Caco-2 (cell line): ENCODE measurements at places on chromosomes 6 and 20.

DNA sequence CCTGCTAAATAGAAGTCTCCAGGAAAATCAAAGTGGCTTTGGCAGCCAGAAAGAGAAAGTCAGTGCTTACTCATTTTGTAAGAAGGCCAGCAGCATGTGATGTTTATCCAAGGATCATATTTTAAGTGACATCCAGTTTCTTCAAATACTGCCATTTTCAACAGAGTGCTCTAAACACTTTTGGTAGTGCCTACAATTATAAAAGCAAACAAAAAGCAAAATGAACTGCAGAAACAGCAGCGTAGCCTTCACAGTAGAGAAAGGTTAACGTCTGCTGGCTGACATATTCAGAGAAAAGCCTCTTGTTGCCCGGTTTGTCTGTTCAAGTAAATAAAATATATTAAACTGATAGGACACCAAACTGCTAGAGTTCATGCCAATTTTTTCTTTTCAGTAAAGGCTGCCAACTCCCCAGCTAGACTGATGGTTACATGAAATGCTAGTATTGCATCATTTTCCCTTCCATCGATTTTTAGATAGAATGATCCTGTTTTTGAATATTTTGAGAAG is 705.7 kb upstream of the SLC35B3 start:
- DNase-seq = no peak
- no peak overlapping the region for H3K27ac ChIP-seq
- no peak overlapping the region for H3K4me3 ChIP-seq
- no peaks in the 10 kb centered on the region; the same call in 1 of the 2 replicates for H3K4me1 ChIP-seq
- no peaks in the 10 kb centered on the region for H3K36me3 ChIP-seq

GRCh38 chr20:61736001-61736635 is 329.6 kb downstream of the TAF4 start:
- H3K4me3 ChIP-seq = no peak overlapping the region
- DNase-seq = no peak
- no peaks in the 10 kb centered on the region for H3K36me3 ChIP-seq

DNA sequence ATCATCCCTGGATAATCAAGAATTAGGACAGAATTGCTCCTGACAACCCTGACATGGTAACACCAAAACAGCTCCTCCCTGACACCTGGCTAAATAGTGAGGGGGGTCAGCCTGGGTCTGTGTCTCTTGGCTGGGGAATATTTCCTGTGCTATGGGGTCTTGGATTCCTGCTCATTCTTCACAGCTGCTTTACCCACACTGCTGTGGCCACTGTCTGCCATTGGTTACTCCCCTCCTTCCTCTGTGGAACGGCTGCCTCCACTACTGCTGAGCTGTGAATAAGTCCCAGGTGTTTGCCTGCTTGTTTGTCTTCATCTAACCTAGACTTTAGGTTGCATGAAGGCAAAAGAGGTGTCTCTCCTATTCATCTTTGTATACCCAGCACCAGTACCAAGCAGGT is 33.9 kb upstream of the TXLNB start:
- H3K27ac ChIP-seq = no peak overlapping the region
- no peaks in the 10 kb centered on the region for H3K36me3 ChIP-seq
- no peaks in the 10 kb centered on the region for H3K27me3 ChIP-seq

GRCh38 chr6:17179530-17180073 is 77.8 kb downstream of the STMND1 start:
- H3K27ac ChIP-seq = no peak overlapping the region
- H3K4me3 ChIP-seq = no peak overlapping the region
- H3K36me3 ChIP-seq = no peaks in the 10 kb centered on the region
- no peaks in the 10 kb centered on the region for H3K4me1 ChIP-seq
- no peaks in the 10 kb centered on the region for H3K27me3 ChIP-seq
- DNase-seq = no peak

DNA sequence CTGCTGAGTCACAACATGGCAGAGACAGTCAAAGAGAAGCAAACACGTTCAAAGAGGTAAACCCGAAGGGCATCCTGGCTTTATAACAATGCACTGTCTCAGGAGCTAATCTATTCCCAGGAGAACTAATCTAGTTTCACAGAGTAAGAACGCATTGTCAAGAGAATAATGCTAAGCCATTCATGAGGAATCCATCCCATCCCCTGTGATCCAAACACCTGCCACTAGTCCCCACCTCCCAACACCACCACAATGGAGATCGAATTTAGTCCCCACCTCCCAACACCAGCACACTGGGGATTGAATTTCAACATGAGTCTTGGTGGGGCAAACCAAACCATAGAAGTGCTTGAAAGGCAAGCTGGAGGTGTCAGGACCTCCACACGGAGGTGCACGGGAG is 231.5 kb upstream of the ID4 start:
- no peak overlapping the region for H3K4me3 ChIP-seq
- H3K4me1 ChIP-seq = no peaks in the 10 kb centered on the region
- H3K27me3 ChIP-seq = no peaks in the 10 kb centered on the region
- no peaks in the 10 kb centered on the region for H3K36me3 ChIP-seq
- DNase-seq = no peak

GRCh38 chr6:101490857-101491256 is 97.3 kb downstream of the GRIK2 start:
- no peak overlapping the region for H3K4me3 ChIP-seq
- DNase-seq = no peak
- H3K27ac ChIP-seq = no peak overlapping the region
- H3K4me1 ChIP-seq = peaks cover 14% of the 10 kb centered on the region

DNA sequence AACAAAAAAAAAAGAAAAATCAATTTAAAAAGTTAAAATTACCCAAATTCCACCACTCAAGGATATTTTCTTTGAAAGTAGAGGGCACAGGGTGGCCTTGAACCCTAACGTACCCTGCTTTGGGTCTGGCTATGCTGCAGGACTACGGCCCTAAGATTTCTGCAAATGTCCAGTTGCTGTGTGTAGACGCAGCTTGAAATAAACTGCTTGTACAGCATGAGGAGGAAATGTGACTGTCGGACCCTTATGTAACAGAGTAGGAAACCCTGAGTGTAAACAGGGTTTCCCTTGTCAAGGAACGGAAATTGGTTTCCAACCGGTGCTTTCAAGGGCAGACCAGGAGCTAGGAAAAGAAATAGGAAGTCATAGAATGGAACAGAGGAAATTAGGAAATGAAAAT is 60.7 kb upstream of the SHLD1 start:
- DNase-seq = no peak
- H3K27me3 ChIP-seq = no peaks in the 10 kb centered on the region; the same call in 1 of the 2 replicates
- H3K4me3 ChIP-seq = no peak overlapping the region
- H3K4me1 ChIP-seq = no peaks in the 10 kb centered on the region

- no peaks in the 10 kb centered on the region for H3K36me3 ChIP-seq
- no peak overlapping the region for H3K4me3 ChIP-seq
- H3K4me1 ChIP-seq = no peaks in the 10 kb centered on the region
- no peaks in the 10 kb centered on the region for H3K27me3 ChIP-seq
These were observed 24.5 kb downstream of the SIRPB1 start for GRCh38 chr20:1595333-1595732.

DNA sequence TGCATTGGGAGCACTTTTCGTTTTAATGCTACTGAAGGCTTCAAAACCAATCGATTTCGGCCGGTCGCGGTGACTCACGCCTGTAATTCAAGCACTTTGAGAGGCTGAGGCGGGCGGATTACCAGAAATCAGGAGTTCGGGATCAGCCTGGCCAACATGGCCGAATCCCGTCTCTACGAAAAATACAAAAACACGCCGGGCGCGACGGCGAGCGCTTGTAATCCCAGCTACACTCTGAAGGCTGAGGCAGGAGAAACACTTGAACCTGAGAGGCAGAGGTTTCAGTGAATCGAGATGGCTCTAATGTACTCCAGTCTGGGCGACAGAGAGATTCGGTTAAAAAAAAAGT is 58.4 kb downstream of the TRIM38 start:
- DNase-seq = peak; percentile 73
- H3K4me3 ChIP-seq = peak overlapping the region; percentile 87
- H3K27ac ChIP-seq = peak overlapping the region; percentile 87
- no peaks in the 10 kb centered on the region for H3K27me3 ChIP-seq
- H3K4me1 ChIP-seq = peaks cover 14% of the 10 kb centered on the region
- H3K36me3 ChIP-seq = no peaks in the 10 kb centered on the region

DNA sequence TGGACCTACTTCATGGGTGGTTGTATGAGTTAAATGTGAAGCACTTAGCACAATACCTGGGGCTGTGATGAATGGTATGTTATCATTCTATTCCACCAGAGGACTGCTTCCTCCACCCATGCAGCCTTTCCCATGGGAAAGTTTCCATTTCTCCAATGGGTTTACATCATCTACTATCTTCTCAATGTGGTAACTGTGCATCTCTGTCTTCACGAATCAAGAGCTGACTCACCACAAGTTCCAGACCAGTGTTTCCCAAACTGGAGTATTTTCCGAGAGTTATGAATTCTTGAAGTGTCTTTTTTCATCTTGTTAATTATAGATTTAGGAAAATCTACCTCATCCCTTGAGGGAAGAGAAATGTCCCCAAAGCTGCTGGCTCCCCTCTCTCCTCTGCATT is 182.8 kb downstream of the UNC5CL start:
- no peaks in the 10 kb centered on the region for H3K27me3 ChIP-seq
- DNase-seq = no peak
- no peaks in the 10 kb centered on the region for H3K36me3 ChIP-seq
- no peak overlapping the region for H3K27ac ChIP-seq
- no peak overlapping the region for H3K4me3 ChIP-seq
- H3K4me1 ChIP-seq = no peaks in the 10 kb centered on the region

DNA sequence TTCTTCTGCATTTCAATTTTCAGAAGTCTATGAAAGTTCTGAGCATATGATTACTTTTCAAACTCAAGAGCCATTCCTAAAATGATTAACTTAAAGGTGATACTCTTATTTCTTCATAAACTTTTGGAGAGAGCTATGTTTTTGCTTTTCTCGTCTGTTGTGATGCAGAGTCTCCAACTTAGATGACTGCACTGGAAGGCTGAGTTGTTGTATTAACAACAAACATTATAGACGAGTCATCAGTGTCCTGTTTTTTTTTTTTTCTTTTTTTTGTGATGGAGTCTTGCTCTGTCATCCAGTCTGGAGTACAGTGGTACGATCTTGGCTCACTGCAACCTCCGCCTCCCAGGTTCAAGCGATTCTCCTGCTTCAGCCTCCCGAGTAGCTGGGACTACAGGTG is 101.9 kb downstream of the CD109 start:
- DNase-seq = no peak
- no peaks in the 10 kb centered on the region for H3K36me3 ChIP-seq
- H3K27ac ChIP-seq = no peak overlapping the region
- H3K4me3 ChIP-seq = no peak overlapping the region

DNA sequence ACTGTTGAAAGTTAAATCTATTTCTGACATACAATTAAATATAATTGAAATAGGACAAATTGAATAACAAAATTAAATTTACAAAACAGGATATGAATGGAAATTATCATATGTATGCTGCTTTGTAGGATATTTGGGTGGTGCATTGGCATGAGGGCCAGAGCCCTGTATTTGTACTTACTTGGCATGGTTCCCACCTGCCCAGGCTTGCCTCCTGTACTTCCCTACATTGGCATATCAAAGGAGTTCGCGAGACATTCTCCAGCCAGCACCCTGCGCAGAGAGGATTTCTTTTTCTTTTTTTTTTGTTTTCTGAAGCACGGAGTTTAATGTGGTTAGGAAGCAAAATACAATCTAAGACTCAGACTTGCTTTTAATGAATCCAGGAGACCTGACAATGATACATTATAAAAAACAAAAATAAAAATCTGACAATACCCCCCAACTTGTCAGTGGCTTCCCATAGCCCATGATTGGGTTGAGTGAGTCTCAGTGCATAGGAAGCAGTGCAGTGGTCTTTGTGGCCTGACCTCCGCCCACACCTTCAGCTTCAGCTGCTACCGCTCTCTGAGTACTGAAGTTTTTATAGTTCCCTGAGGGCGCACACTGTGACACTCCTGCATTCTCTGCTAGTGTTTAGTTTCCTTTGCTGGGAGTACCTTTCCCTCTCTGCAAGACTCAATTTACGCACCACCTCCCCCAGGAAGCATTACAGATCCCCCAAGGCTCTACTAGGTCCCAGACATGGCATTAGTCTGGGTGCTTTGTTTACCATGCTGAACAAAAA is 440.8 kb downstream of the UTRN start:
- DNase-seq = no peak
- no peak overlapping the region for H3K4me3 ChIP-seq
- no peaks in the 10 kb centered on the region for H3K27me3 ChIP-seq
- no peaks in the 10 kb centered on the region for H3K4me1 ChIP-seq
- no peak overlapping the region for H3K27ac ChIP-seq

- H3K27me3 ChIP-seq = no peaks in the 10 kb centered on the region
- no peaks in the 10 kb centered on the region for H3K36me3 ChIP-seq
- H3K4me1 ChIP-seq = no peaks in the 10 kb centered on the region
- no peak overlapping the region for H3K27ac ChIP-seq
- no peak overlapping the region for H3K4me3 ChIP-seq
These were observed 12.9 kb downstream of the ZFP64 start for GRCh38 chr20:52178691-52179090.

DNA sequence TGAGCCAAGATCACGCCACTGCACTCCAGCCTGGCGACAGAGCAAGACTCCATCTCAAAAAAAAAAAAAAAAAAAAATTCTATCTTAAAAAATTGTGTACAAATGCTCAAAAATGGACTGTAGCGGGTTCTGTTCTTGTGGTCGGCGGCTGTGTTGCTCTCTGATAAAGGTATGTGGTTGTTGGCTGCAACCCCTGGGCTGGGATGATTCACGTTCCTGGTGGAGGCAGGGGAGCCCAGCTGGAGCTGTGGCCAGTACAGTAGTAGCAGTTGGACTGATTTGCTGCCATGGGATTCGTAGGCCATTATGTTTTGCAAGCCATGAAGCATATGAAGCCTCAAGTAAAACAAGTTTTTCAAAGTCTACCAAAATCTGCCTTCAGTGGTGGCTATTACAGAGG is 22.3 kb downstream of the MDN1 start:
- H3K27me3 ChIP-seq = no peaks in the 10 kb centered on the region
- no peak overlapping the region for H3K27ac ChIP-seq
- no peak overlapping the region for H3K4me3 ChIP-seq

DNA sequence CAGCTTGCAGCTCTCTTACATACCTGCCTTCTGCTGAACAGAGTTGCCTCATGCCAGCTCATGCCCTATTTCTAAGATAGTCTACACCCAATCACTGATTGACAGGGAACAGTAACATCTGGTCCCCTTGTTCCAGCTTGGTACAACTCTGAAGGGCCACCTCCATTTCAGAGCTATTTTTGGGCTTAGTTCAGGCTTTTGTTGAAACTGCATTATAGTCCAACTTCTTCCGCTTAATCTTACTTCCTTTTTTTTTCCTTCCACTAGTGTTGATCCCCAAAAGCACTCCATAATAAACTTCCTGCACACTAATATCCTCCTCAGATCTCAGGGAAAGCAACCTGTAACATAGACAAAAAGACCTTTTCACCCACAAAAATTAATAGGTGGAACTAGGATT is 65.7 kb upstream of the TNFRSF21 start:
- H3K36me3 ChIP-seq = no peaks in the 10 kb centered on the region
- no peak for DNase-seq
- no peaks in the 10 kb centered on the region for H3K27me3 ChIP-seq
- peaks cover 10% of the 10 kb centered on the region for H3K4me1 ChIP-seq
- H3K4me3 ChIP-seq = no peak overlapping the region

DNA sequence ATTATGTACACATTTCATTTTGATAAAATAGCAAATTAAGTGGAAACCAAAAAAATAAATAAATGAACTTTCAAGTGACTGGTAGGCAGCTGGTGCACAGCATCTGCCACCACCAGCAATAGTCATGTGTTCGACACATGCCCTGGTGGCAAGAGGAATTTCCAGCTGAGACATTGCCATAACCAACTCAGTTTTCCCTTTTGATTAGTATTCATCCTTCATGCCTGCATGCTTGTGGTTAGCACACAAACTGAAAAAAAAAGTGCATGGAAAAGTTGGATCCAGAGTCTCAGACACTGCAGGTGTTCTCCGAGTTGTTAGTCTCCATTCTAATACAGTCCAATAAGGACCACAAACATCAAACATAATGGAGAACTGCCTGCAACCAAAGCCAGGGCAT is 156.0 kb upstream of the SOX4 start:
- no peaks in the 10 kb centered on the region for H3K27me3 ChIP-seq
- no peaks in the 10 kb centered on the region for H3K36me3 ChIP-seq
- DNase-seq = no peak
- no peak overlapping the region for H3K27ac ChIP-seq
- H3K4me1 ChIP-seq = no peaks in the 10 kb centered on the region
